Activated CD4-positive, alpha-beta T cell treated with anti-CD3 and anti-CD28 coated beads for 4 hours (primary cell): ENCODE measurements at places on chromosomes 5 and 9.

GRCh38 chr5:96236831-96237230 is 196.2 kb downstream of the PCSK1 start:
- DNase-seq: no peak

DNA sequence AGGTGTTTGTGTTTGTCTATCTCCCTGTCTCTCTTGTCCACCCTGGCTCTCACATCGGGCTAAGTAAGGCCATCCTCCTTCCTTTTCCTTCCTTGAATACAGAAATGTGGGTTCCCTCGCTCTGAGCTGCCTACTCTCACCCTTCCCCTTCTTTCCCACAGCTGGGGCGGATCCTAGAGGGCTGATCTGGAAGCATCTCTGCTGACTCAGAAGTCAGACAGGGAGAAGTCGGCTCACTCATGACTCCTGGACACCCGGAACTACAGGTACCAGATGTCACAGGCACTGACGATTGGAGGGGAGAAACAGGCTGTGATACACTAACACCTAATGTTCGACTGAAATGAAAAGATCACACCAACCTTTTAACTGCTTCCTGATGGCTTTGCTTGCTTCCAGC is 41.3 kb downstream of the PTPN3 start:
- DNase-seq: no peak

DNA sequence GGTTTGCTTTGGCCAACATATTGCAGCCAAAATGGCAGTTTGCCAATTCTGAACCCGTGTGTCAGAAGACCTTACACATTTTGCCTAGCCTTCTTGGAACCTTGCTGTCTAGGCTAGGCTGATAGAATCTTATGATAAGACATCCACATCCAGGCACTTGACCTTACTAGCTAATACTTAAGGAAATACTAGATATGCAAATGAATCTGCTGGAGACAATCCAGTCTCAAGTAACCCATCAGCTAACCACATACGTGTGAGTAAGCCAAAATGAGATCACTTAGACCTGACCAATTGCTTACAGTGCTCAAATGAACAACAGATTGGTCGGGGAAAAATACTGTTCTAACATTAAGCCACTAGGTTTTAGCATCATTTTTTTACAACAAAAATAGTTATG is 1504.6 kb upstream of the CDH9 start:
- no peak for DNase-seq

DNA sequence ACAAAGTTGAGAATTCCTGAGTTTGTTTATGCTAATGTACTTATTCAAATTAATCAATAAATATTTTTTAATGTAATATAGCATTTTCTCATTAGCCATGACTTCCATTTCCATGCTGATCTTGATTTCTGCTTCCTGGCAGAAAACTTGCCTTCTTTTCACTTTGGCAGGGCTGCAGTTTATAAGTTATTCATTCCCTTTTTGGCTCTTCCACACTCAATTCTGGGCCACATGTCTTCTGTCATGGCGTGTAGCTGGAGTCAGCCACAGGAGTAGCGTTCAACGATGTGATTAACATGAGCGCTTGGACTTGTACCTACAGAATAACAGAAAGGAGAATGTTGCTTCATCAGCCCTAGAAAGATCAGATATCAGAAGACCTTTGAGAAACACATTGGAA is 172.9 kb downstream of the CFAP90 start:
- DNase-seq: no peak

DNA sequence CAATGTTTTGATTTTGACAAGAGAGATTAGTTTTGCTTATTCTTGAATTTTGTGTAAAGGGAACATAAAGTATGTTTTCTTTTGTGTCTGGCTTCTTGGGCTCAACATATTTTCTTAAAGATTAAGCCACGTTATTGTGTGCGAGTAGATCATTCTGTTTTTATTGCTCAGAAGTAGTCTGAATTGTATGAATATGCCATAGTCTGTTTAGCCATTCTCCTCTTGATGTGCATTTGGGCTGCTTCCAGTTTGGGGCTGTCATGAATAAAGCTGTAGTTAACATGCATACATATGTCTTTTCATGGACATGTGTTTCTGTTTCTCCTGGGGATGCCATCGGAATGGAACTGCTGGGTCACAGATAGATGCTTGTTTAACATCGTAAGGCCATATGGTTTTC is 198.9 kb downstream of the FANCC start:
- DNase-seq: no peak

- no peak for DNase-seq
These were observed 218.7 kb downstream of the MELK start for GRCh38 chr9:36791222-36791950.

DNA sequence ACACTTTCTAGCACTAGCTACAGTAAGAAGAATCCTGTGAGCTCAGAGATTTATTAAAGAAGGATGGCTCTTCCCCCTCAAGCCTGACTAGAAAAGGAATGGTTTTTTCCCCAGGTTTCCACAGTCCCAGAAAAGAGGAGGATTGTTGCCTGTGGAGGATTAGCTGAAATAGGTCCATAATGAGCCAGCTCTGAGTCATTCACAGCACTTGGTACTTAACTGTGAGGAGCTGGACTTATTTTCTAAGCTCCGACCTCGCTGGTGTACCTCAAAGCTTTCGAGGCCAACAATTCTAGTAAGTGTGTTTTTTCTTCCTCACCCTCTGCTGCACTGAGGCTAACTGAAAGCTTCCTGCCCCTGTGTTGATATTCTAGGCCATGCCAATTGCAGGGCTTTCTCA is 222.5 kb upstream of the IL12B start:
- DNase-seq: no peak

DNA sequence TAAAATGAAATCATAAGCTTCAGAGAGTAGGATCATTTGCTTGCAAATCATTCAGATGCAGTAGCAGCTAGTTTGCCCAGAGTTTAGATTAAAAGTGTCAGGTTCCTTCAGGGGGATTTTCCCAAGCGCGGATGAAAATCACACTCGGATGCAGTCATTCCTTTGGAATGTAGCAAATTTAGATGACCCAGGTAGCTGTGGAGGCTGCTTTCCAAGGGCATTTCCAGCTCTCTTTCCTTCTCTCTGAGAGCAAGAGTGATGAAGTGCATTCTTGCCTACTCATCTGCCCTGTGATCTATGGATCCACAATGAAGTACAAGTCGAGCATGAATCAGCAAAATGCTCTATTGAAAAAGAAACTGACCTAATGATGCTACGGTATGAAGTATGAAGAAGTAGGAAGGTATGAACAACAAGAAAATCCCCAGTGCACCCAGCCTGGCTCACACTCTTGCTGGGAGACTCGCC is 200.2 kb downstream of the PLK2 start:
- no peak for DNase-seq

GRCh38 chr9:132773093-132773492 is 102.8 kb downstream of the GTF3C4 start:
- DNase-seq: no peak

DNA sequence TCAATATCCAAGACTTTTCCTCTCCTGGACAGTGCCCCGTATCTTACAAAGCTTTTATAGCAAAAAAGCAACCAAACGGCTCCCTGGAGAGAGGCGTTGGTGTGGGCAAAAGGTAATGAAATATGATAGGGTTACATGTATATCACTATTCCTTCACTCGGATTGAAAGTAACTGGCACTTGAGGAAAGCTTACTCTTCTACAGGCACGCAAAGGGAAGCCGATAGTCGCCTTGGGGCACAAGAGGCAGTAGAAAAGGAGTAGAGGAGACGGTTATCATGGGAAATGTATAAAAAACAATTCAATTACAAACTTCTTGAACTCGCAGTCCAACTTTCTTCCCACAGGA is 1.1 kb downstream of the DIAPH1 start:
- no peak for DNase-seq

GRCh38 chr5:14182761-14183160 is 39.6 kb downstream of the TRIO start:
- no peak for DNase-seq

GRCh38 chr5:473551-474192 is 30.7 kb downstream of the EXOC3 start:
- DNase-seq: no peak

DNA sequence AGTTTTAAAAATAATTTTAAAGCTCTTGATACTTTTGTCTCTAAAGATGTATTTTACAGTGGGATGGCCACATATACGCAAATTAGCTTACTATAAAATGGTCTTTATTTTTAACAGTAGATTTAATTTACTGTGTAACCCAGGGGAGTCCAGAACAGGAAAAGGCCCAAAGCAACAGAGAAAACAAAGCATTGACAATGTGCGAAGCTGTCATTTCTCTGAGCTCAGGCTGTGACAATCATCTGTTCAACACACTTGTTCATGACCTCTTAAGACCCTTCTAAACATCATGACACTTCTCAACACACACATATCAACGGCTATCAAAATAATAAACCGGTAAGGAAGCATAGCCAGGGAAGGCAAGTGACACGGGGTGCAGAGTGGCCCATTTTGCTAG is 499.6 kb upstream of the MPDZ start:
- no peak for DNase-seq

GRCh38 chr9:2657427-2657826 is 35.8 kb downstream of the VLDLR start:
- no peak for DNase-seq

DNA sequence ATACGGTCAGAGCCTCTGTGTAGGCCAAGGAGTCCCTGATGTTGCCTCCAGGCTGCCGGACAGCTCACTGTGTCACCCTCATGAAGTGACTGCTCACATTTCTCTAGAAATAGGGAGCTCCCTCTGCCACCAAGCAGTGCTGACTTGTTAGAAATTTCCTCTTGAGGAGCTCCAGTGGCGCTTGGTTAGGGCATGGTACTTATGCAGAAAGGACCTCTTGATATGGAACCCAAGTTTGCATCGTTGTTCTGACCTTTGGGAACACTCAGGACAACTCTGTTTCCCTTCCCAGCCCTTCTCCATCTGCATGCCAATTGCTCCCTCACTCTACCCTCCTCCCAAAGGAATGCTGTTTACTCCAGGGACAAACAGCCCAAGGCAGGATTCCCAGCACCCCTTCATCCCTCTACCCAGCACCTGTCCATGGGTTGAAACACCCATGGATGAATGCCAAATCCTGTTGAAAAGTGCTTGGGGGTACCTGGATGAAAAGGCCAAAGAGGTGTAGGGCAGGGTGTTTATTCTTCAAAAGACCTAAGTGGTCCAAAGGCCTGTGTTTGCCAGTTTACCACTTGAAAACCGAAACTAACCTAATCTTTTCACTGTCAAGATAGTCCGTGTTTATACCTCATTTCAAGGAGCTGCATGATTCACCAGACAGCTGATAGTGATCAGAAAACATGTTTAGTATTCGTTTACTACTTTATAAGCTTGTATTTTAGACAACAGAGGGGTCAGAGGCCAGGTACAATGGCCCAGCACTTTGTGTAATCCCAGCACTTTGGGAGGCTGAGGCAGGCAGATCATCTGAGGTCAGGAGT is 51.1 kb downstream of the KLF4 start:
- DNase-seq: no peak

DNA sequence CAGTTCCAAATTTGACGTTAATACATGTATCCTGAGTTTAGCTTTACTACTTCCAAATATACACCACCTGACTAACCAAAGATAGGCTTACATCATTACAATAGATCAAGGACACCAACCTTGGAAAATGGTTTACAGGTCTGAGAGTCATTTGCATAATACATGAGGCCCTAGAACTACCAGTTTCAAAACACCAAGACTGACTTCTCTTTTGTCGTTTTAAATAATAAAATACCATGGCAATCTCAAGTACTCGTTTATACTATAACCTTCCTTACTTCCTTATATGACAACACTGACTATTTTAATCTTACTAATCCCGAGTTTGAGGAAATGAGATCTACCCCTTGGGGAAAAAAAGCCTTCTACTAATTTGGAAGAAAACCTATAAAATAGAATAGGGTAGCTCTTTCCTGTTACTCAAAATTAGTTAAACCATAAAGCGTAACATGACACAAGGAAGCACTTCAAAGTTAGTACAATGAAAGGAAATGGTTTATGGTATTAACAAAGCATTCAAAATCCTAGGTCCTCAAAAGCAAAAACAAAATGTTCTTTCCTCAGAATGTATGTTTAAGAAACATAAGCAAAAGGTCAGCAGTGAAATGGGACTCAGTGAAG is 42.1 kb downstream of the UBQLN1 start:
- no peak for DNase-seq

DNA sequence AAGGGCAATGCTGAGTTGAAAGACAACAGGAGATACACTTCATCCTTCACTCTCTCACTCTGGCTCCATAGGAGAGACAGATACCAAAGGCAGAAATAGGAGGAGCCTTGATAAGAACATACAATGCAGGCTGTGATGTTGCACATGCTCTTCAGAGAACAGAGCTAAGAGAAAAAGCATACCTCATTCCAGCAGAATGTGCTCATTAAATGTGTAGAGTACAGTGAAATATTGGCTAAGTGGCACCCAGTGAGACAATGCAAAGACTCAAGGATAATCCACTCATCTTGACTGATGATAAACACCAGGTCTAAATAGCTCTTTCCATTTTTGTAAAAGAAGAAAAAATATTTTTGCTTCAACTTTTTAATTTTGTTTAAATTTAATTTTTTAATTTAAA is 139.7 kb downstream of the OR2K2 start:
- no peak for DNase-seq

- no peak for DNase-seq
These were observed 979.2 kb upstream of the WWC1 start for GRCh38 chr5:167312225-167312624.
